ENCODE measurements at places on chromosomes 2 and 18.

DNA sequence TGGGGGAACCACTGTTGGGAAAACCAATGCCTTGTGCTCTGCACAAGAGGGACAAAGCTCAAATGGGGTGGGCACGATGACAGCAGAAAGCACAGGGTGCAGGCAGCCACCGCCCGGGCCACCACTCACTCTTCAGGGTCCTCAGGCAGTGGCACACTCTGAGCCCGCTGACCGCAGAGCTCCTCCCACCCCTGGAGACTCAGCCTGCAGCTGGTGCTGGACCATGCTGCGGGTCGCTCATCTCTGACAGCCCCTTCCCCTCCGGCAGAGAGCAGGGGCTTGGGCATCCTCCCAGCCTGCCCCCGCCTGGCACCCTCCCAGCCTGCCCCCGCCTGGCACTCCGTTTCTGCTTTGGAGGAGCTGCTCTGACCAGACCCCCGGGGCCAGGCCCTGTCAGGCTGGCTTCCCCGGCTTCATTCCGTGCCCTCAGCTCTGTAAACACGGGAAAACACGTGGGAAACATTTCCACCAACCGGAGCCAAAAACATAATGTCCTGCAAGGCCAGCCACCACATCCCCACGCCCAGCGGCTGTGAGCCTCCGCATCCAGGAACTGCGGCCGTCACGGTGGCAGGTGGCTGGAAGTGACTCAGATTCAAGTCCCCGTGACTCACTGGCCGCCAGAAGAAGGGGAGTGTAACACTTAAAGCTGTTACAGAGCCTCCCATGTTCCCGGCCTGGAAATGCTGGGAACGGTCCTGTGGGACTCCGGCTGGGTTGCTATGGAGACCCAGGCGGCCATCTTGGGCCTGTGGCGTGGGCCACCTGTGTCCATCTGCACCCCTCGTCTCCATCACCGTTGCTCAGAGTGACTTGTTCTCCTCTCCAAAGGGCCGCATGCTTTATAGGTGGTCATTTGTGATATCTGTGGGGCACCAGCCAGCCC, 6.8 kb upstream of the SNED1 start:
- DNase-seq = peak; percentile 69

- DNase-seq = no peak
Measured at GRCh38 chr2:160583146-160583535, 89.5 kb upstream of the RBMS1 start.

GRCh38 chr2:195686564-195686963, 29.5 kb downstream of the SLC39A10 start:
- DNase-seq = no peak

DNA sequence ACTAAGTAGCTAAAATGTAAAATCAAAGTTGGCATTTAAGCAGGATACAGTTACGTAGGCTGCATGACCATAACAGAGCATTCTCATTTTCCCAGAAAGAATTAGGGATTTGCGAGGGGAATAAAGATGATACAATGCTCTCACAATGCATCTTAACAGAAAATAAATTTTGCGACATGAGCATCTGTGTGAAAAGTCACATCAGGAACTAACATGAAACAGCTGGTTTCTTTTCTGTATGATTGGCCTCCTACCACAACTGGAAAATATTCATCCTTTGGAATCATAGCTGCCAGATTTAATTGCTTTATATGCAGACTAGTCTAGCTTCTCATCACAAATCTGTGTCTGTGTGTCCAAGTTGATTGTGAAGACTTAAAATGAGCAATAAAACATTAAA, 66.0 kb downstream of the KCTD18 start:
- no peak for DNase-seq

DNA sequence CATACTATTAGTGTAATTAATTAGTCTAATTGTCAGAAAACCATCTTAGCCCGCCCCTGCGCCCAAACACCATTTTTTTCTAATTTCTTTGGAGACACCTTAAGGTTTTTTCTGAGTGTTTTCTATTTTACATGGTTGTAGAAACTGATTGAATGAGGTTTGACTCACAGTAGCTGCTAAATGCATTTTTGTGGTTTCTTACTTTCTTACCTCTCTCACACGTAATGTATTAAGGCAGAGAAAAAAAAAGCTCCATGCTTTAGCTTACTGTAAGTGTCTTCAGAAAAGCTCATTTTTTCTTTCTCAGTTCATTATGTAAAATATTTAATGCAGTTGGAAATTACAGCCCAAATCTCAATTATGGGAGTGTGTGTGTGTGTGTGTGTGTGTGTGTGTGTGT, 548.5 kb upstream of the LRRTM4 start:
- DNase-seq = no peak

DNA sequence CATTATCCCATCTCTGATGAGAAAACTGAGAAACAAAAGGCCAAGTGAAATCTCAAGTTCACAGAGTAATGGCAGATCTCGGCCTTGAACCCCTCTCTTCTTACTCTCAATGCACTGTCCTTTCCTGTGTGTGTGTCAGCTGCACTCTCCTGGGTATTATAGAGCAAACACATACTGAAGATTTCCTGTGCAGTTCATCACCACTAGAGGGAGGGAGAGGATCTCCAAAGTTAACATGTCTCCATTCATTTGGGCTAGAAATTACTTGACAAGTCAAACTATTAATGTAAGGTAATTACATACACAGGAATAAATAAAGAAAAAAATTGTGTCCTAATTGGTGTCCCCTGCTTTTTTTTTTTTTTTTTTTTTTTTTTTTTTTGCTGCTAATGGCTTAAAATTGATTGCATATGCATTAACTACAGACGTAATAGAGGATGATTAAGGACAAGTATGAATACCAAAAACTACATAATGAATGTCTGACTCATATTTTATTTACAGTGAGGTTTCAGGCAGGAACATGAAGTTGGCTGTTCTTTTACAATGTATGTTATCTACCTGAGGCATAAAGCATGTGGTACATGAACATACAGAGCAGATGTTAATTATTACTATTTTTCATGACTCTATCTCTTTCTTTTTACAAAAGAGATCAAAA, 269.2 kb downstream of the NYAP2 start:
- DNase-seq = peak; percentile 35

DNA sequence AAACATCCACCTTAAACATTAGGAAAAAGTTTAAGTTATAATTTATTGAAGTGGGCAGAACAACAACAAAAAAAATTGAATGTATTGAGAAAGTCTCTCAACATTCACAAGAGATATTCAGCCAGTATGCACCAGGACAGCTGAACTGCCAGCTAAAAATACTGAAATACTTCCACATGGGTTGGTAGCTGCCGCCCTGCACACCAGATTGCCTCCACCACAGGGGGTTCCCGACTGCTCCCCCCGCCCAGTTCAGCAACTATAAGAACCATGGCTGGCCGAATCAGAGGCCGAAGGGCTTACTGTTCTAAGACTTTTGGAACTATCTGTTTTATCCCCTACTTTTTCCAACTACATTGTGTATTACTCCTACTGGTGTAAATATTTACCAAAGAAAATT, 150.0 kb upstream of the LRP1B start:
- no peak for DNase-seq

DNA sequence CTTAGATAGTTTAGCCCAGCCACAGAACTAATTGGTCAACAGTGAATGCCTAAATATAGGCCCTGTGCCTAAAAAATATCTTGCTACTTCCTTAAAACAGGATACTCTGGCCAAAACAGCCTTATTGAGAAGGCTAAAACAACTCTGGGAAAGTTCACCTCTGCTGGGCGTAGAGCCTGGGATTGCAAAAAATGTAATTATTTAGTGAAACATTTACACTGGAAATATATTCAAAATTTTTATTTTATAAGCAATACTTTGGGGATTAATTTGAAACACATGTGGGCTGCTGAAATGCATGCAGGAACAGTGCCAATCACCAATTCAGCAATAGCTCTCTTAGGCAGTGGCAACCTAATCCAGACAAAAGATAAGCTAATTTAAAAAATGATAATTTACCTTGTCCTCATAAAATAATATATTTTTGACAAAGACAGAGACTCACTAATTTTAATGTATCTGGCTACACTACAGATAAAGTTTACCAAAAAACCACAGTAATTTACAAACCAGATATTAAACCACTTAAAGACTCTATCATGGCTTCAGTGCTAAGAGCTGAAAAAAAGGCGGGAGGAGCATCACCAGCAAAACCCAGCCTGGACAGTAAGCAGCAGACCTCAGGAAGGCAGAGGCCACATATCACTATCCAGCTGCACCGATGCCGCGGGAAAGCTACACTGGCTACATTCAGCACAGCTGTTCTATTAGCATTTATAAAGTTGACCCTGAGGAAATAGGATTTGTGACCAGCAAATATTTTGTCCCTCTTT, 18.5 kb downstream of the TRAK2 start:
- DNase-seq = no peak

DNA sequence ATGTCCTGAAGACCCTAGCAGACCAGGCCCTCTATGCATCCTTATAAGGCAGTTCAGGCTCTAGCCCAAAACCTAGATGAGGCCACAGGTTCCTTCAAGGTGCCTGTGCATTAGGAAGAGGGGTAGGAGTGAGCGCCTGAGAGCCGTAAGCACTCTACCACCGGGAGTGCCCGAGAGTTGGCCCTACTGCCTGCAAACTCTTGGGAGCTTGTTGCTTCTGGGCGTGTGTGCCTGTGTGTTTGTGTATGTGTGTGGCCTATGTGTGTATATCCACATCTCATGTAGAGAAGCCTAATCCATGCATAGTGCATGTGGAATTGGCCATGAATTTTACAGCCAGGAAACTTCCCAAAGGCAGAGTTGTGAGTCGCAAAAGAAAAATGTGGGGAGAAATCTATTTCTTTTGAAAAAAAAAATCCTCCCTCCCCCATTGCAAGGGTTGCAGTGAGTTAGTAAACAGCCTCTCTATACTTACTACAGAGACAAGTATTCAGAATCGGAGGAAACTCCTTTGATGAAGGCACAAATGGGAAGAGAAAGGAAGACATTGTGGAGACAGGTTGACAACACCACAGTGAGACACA, 96.8 kb downstream of the ADD2 start:
- no peak for DNase-seq

- DNase-seq = no peak
Measured at GRCh38 chr2:34827398-34827797, 1228.3 kb upstream of the FAM98A start.

- peak; percentile 83 for DNase-seq
Measured at GRCh38 chr2:213229814-213230213, 54.5 kb upstream of the SPAG16 start.

DNA sequence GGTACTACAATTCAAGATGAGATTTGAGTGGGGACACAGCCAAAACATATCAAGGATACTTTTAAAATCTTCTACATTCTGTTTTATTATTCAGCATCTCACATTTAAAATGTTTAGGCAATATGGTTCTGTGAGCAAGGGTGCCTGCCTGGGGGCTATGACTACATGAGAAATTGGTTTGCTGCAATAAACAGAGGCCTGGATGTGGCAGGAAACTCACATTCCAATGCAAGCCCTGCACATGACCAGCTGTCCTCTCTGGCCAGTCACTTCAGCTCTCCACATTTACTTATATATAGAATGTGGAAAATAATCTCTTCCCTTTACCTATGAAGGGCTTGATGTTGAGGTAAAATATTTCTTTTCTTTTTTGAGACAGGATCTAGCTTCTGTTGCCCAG, 193.4 kb downstream of the LRRTM1 start:
- no peak for DNase-seq

- DNase-seq = no peak
Measured at GRCh38 chr18:53715243-53715853, 509.1 kb downstream of the MBD2 start.

DNA sequence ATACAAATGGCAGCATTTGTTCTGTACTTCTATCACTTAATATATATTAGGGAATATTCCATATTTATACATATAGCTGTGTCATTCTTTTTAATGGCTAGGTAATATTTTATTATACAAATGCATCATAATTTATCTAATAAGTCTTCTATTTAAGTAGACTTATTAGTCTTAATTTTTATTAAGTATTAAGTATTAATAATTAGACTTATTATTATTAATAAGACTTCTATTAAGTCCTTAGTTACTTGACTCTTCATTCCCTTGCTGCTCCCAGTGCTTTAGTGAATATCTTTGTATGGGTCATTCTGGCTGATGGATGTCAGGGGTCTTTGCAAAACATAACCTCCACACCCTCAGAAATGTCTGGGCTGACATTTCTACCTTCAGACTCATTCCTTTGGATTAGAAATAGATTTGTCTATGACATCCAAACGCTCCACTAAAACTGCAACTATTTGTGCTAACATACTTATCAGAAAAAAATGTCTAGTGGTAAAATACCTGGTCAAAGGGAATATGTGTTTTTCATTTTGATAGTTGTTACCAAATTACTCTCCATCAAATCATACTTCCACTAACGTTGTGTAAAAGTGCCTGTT, 35.8 kb downstream of the EN1 start:
- no peak for DNase-seq

DNA sequence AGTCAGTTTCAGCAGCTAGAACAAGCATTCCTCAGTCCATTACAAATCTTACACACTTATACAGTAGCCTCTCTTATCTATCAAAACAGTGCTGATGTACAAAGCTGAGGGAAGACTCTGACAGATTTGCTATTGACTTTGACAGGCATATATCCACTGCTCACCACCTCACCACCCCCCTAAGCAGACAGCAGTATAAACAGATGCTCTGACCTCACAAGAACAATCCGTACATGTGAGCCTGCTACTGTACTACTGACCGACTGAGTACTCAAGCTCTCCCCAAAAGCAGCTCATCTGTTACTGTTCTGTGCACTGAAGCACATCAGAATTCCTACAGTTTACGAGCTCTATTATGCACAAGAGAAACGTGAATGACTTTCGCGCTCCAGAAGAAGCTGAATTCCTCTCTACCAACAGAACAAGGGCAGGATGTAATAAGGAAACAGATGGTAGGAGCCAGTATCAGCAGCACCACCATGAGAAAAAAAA, 95.6 kb upstream of the PDE1A start:
- peak; percentile 31 for DNase-seq

GRCh38 chr2:7683708-7684107, 766.5 kb downstream of the RNF144A start:
- DNase-seq = no peak

GRCh38 chr2:124437811-124438210, 412.7 kb downstream of the CNTNAP5 start:
- no peak for DNase-seq

- no peak for DNase-seq
Measured at GRCh38 chr18:31205273-31205672, 42.6 kb upstream of the DSC1 start.

- no peak for DNase-seq
Measured at GRCh38 chr2:168478206-168478605, 22.1 kb downstream of the CERS6 start.

- DNase-seq = peak; percentile 24
Measured at GRCh38 chr2:223008162-223008561, 43.8 kb upstream of the KCNE4 start.

DNA sequence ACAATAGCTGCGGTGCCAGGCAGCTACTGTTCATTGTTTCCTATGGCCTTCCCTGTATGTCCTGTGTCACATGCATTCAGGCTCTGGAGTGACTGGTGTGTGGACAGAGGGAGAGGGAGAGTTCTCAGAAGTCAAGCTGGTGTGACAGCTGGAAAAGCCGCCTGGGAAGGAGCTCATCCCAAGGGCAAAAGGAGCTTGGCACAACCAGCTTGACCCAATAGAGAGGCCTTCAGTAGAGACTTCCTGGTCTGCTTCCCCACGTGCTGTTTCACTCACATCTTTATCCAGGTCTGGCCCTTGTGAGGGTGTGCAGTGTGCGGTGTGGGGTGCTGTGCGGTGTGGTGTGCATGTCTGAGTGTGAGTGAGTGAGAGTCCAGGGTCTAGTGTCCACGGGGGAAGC, 11.1 kb upstream of the NT5DC4 start:
- DNase-seq = no peak

All from AG09309 (cell line).